ENCODE measurements at places on chromosomes 11 and 22.

DNA sequence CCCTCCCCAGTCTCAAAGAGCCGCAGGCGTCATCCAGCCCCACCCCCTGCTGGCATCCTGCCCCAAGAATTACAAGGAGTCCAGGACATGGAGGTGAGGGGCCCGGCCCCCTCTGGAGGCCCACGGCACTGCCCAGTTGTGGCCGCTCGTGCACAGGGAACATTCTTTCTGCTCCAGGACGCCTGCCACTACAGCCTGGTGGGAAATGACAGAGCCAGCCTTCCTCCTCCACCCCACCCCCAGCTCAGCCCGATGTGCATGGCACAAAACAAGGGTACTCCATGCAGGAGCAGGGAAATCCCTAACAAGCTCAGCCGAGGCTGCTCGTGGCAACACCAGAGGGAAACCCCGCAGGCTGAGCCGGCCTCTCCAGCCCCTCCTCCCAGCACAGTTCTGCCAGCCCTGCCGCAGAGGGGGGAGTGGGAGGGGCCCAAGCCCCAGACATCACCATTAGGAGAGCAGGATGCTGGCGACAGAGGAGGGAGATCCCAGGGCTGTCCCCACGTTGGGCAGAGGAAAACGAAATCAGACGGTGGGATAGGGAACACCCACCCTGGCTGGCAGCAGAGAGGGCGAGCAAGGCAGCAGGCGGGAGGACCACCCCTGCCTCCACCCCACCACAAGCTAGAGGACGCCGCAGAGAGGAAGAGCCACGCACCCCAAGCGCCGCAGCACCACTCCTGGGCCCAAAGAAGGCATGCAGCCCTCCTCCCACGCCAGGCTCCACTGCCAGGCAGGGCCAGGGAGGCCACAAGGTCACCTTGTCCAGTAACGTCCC, 10.0 kb downstream of the IGSF9B start:
- no peak for DNase-seq

- no peak for DNase-seq
Observed at GRCh38 chr11:77139201-77139600, 11.2 kb downstream of the MYO7A start.

- DNase-seq = no peak
Observed at GRCh38 chr11:86802146-86802545, 1.8 kb downstream of the PRSS23 start.

DNA sequence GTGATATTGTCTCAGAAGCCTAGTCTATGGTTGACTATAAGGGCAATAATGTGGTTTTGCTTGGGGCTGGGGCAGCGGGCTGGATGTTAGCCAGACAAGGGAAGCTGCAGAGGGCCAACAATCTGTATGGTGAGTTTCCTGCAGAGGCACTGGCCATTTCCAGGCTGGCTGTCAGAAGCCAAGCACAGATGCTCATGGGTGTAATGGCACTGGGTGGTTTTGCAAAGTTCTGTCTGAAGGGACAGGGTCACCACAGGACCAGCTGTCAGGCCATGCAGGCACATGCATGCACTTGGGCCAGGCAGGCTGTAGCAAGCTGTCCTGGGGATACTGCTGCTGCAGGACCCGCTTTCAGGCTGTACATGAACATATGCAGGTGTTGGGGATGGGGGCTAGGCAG, 41.7 kb upstream of the MUC15 start:
- DNase-seq = no peak

GRCh38 chr11:125958872-125959400, 13.1 kb downstream of the VSIG10L2 start:
- DNase-seq = no peak

GRCh38 chr11:46475926-46476545, 84.5 kb upstream of the CHRM4 start:
- peak; percentile 10 for DNase-seq

DNA sequence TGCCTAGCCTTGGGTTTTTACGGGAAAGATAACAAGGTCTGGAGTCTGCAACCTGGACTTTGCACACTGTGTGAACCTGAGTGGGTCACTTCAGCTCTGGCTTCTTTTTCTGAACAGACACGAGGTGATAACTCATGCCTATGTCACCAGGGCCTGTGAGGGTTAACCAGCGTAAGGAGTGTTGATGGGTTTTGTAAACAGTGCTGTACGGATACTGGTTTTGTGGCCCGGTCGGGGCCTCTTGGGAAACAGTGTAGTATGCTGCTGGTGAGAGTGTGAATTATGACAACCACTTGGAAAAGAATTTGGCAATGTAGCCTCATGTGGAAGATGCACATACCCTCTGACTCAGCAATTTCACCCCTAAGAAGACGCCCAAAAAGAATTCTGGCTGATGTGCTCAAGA, 266.8 kb downstream of the MN1 start:
- no peak for DNase-seq
